ENCODE measurements at places on chromosomes 2 and 18.

DNA sequence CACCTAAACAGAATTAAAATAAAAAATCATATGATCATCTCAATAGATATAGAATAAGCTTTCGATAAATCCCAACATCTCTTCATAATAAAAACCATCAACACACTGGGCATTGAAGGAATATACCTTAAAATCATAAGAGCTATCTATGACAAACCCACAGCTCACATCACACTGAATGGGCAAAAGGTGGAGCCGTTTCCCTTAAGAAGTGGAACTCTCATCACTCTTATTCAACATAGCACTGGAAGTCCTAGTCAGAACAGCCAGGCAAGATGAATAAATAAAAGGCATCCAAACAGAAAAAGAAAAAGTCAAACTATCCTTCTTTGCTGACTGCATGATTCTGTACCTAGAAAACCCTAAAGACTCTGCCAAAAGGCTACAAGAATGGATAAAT, 510.3 kb downstream of the ZNF804A start:
- H3K4me3 ChIP-seq: no peak overlapping the region
- no peaks in the 10 kb centered on the region for H3K27me3 ChIP-seq
- no peak overlapping the region for H3K27ac ChIP-seq
- no peaks in the 10 kb centered on the region for H3K36me3 ChIP-seq

DNA sequence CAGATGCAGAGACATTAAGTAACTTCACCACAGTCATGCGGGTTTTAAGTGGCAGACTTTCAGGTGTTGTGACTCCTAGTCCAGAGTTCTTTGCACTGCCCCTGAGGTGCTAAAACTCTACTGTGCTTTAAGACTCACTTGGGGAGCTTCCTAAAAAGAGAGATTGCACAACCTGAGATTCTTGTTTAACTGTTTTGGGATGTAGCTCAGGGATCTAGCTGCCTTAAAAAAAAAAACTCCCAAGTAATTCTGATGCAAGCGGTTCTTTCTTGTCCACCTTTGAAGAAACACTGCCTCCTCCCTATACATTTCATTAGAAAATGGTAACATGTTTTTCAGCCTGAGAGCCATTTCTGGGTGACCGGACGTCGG, 13.0 kb downstream of the IL37 start:
- no peaks in the 10 kb centered on the region for H3K36me3 ChIP-seq
- H3K4me3 ChIP-seq: no peak overlapping the region
- no peak for DNase-seq
- no peak overlapping the region for H3K27ac ChIP-seq

DNA sequence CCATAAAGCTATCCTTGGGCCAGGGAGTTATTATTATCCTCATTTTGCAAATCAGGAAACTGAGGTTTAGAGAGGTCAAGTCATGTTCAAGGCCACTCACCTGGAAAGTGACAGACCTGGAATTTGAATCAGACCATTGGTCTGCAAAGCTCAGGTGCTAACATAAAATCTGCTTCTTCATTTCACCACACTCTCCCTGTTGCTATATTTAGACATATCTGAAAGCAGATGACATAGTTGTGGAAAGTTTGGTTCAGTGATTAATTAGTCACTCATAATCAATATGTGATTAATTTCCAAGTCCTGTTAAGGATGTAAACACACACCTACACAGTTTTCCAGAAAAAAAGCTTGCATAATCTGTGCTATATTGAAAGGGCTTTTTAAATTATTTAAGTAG, 57.4 kb downstream of the LINC00305 start:
- no peak overlapping the region for H3K4me3 ChIP-seq
- no peak overlapping the region for H3K27ac ChIP-seq
- DNase-seq: no peak
- H3K4me1 ChIP-seq: no peaks in the 10 kb centered on the region
- no peaks in the 10 kb centered on the region for H3K27me3 ChIP-seq

DNA sequence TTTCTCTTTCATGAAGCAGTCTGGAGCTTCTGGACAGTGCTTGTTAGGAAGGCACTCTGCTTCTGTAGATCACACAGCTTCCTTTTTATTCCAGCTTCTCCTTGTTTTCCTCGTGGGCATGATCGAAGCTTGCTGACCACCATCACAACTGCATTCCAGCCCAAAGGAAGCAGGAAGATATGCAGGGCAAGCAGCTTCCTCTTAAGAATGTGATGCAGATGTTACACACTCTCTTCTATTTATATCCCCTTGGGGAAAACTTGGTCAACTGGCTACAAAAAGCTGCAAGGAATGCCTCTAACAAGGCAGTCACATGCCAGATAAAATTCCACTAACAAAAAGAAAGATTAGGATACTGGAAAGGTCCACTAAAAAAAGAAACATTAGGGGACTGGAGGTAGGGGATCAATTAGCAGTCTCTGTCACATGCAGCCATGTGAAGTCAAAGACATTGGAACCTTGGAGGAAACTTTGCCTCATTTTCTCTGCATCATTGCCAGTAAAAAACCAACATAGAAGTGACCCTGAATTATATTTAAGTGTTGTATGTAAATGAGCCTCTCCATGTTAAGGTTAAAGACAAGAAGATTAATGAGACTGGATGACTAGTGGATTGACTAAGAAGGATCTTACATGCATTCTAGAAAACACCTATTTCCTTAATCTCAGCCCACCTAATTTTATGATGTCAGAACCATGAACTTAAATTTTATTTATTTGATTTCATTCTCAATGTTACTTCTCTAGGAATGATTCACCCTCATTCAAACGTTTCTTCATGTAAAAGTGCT, 98.3 kb downstream of the NAB1 start:
- H3K27me3 ChIP-seq: no peaks in the 10 kb centered on the region
- H3K36me3 ChIP-seq: no peaks in the 10 kb centered on the region
- no peaks in the 10 kb centered on the region for H3K4me1 ChIP-seq
- no peak overlapping the region for H3K4me3 ChIP-seq
- H3K27ac ChIP-seq: no peak overlapping the region

All from mesendoderm (in vitro differentiated cells).